ENCODE measurements at places on chromosomes 2 and 18.

GRCh38 chr2:47086571-47086970 is 68.5 kb downstream of the STPG4 start:
- DNase-seq: no peak

- DNase-seq: no peak
Measured at GRCh38 chr2:69576880-69577279, 66.7 kb downstream of the AAK1 start.

DNA sequence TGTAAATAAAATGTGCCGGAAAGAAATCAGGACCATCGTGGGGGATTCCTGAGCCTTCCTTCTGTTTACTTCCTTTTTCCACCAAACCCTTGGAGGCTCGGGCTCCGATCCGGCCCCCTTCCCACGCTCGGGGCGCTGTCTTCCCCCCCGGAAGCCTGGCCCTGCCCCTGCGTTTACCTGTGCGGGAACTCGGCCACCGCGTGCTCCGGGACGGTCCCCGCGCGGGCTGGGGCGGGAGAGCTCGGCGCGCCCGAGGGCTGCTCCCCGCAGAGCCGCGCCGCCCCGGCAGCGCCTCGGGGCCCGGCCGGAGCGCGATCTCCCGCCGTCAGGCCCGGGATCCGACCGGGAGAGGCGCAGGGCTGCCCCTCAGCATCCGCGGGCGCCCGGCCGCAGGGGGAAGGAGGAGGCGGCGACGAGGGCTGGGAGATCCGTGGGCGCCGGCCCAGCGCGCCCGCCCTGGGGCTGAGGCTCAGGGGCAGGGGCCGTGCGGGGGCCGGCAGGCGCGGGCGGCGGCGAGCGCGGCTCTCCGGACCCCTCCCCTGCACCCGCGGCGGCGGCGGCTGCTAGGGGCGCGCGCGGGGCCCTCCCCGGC is 435 bp downstream of the ADCY3 start:
- no peak for DNase-seq

- DNase-seq: no peak
Measured at GRCh38 chr2:226491112-226491511, 308.5 kb downstream of the IRS1 start.

- DNase-seq: no peak
Measured at GRCh38 chr2:214560618-214561190, 149.8 kb downstream of the VWC2L start.

DNA sequence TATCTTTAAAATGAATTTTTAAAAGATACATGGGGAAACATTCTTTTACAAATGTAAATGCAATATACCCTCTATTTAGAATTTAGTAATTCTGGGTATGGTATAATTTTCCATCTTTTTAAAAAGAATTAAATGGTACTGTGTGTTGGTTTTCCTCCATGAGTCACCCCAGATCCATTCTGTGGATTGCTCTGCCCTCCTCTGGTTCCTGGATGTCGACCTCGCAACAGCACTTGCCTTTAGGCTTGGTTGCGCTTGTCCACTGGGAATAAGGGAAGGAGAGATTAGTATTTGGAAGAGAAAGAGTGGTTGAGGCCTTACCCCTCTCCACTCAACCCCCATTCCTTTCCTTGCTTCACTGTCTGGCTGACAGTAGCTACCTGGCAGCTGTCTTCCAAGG is 90.4 kb downstream of the FTCDNL1 start:
- DNase-seq: no peak

DNA sequence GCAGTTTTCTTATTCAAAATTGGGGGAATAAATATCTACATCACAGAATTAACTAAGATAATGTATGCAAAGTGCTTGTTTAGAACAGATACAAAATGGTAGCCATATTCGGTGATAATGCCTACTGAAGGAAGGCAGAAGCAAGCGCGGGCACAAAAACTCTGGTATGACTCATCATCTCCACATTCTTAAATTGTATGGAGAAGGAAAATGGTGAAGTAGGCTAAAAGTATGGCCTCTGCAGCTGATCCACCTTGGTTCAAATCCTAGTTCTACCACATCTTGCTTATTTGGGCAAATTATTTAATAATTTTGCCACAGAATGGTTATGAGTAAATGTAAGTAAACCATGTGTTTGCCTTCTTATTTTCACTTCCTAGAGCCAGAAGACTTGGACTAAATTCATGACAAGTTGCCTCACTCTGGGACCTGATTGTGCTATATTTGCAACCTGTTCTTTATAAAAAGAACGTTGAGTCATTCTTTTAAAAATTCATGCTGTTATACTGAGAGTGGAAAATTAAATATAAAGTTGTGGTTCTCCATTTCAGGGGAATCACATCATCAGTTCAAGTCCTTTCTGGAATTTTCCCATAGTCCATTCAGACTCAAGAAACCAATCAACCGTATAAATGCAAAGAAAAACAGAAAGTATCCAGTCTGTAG is 9.0 kb upstream of the CDK15 start:
- no peak for DNase-seq

DNA sequence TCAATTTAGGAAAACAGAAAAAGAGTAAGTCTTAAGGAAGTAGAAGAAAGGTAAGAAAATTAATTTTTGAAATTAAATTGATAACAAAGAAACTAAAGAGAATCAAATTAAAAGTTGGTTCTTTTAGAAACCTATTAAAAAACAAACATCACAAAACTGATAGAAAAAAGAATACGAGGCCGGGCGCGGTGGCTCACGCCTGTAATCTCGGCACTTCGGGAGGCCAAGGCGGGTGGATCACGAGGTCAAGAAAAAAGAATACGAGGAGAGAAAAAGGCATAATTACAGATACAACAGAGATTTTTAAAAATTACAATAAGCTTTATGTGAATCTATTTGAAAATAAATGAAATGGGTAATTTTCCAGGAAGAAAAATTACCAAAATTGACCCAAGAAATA is 11.8 kb downstream of the PREPL start:
- DNase-seq: no peak

GRCh38 chr2:122166820-122167219 is 411.4 kb downstream of the TSN start:
- DNase-seq: no peak

GRCh38 chr2:185790361-185790760 is 51.8 kb downstream of the FSIP2 start:
- DNase-seq: no peak

DNA sequence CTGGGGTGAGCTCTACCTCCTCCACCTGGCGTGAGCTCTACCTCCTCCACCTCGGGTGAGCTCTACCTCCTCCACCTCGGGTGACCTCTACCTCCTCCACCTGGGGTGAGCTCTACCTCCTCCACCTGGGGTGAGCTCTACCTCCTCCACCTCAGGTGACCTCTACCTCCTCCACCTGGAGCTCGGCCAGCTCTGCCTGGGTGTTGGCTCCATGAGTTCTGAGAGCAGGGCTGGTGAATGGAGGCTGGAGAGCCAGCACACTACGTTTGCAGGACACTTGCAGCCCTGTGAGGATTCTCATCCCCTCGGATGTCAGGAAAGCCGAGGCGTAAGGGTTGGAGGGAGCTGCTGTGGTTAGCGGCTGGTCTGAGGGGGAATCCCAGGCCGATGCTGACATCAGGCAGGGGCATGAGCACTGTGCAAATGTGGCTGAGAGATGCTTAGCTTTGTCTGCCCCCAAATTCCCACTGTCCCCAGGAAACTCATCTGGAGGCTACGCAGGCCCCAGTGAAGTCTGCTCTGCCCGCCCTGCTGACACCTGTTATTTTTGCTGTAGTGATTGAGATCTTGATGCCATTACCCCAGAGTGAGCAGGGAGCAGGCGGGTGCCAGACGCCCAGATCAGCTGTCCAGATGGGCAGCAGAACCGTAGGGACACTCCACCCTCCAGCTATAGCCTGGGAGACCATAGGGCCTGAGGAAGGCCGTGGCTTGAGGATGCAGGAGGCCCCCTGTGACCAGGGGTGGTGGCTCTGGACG is 3.3 kb downstream of the CROCC2 start:
- no peak for DNase-seq

- DNase-seq: no peak
Measured at GRCh38 chr2:113309655-113310387, 31.1 kb upstream of the PAX8 start.

All from stimulated activated CD8-positive, alpha-beta memory T cell treated with anti-CD3 and anti-CD28 coated beads, Interleukin-4, amount 100 ng/mL, for 1 hour (primary cell).